ENCODE measurements at places on chromosomes 12 and 14. TPM values are rescaled to one million over a fixed set of nuclear protein-coding genes. Genes with fewer than 3 reads are reported as not detected.

COX8C gene
- not detected for total RNA-seq

NOVA1 gene
- not detected for total RNA-seq

GRCh38 chr12:10722502-10722904 lies 620 bp downstream of the YBX3 start:
- DNase-seq: peak; percentile 68

DNA sequence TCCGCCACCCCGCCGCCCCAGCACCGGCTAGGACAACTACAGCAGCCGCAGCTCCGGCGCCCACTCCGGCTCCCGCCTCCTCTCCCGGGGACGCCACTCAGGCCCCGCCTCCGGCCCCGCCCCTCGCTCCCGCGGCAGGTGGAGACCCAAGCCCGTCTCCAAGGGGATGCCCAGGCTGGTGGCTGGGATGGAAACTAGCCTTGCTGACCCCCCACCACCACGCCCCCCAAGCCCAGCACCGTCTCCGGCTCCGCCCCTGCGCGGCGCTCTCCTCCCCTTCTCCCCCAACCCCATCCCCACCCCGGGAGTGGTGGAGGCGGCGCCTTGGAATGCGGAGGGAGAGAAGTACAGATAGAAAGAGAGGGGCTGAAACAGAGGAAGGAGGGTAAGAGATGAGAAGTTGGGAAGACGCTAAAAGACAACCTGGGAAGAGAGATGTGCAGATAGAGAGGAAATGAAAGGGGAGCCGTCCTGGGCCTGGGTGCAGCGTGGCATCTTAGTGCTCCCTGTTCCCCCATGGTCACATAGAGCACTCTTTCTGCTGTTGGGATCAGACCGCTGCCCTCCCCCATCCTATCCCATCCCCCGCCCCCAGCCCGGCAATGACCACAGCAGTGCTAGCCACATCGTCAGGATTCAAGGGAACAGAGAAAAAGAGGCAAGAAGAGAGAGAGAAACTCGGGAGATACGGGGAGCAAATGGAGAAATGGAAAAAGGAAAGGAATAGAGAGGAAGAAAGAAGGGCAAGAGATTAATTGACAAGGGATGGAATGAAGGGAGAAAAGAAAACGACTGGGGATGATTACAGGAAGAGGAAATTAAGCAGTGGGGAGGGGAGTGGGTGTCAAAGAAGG lies at the start of gene ITGA7:
ITGA7 (minus strand) TSS at position 64 of the 854 bp plus-strand sequence. CDS start 222 bp downstream, outside the sequence.
- peak; percentile 68 for DNase-seq

DNA sequence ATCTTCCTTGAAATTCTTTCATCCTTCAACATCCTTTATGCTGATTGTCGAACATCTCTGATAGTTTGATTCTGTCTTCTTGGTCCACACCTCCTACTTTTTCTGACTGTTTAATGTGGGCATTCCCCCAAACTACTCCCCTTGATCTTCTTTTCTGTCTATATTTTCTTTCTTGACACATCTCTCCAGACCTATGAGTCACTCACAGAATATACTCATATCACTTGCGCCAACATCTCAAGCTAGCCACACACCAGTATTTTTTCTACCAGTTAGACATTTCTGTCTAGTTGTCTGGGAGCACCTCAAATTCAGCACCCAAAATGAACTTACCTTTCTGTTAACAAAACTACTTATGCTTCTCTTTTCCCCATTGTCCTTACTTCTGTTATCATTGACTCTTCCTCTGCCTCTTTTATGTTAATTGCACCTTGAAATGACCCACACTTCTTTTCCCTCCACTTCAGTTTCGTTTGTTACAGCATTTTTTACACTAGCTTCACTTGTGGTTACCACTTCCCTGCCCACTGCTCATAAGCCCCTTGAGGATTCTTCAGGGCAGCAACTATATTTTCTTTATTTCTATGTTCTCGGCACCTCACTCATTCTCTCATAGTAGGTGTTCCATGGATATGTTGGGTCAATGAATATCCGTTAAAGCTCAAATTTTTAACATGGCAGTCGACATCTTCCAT lies 33.5 kb downstream of the TSHR start:
- DNase-seq: no peak

DNA sequence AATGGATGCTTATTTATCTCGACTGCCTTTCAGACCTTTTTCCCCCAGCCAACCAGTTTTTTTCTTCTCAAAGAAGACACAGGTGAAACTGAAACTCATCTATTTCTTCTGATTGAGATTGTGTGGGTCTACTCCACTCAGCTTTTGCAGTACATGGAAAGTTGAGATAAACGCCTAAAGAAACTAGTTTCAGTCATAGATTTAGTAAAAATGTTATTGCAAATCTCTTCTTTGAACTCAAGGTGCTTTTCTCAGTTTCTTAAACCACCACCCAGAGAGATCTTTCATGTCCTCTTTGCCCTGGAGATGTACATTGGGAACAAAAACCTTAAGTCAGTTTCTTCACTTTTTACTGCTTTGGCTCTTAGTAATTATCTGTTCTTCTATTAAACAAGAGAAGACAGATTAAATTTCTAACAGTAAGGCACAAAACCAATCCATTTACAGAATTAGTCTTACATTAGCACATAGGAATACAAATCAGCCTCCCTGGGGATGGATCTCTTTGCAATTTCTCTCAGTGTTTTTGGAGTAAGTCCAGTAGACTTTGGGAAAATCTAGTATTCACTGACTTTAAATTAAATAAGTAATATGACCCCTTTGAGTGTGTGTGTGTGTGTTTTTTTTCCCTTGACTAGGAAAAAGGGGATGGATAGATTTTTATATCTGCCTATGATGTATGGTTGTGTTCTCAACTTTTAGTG lies 11.6 kb downstream of the FBXW8 start:
- no peak for DNase-seq

DNA sequence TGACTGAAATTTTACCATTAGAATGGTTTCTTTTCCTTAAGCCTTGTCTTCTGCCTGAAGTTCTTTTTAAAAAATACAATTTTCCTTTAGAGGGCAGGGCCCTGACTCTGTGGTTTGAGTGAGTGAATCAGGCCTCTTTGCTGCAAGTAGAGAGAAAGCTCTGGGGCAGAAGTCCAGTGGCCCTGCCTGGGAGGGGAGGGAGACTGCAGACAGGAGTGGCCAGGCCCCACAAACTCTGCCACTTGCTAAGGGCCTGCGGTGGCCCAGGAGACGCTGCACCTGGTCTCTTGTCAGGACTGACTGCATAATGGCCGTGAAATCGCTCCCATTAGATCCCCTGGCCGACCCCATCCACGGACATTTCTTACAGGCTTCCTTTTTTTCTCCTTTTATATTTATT lies 25.5 kb downstream of the TSPAN11 start:
- no peak for DNase-seq

DNA sequence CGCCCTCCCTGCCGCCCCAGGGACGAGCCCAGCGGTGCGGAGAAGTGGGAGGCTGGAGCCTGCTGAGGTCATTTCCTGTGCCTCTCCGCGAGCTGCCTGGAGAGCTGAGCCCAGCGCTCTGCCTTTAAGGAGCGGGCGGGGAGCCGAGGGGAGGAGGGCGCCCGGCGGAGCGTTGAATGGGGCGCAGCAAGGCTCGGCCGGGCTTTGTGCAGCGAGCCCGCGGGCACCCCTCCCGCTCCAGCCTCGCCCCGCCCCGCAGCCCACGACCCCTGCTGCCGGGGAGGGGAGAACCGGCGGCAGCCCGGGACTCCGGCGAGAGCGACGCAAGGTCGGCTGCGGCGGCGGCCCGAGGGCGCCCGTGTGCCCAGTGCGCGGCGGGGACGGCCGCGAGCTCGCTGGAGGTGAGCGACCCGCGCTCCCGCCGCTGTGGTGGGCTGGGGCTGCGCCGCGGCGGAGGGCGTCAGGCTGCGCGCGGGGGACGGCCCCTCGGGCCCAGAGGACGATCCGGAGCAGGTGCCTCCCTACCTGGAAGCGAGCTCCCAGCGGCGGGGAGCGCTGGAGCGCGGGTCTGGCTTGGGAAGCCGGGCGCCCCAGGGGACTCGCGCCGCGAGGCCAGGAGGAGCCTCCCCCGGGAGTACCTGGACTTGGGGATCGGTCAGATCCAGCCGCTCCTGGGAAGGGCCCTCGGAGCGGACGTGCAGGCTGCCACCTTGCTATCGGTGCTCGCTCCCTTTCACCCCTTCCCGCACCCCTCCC lies at the start of gene PLEKHH1:
PLEKHH1 (plus strand) TSS at position 293 of the 756 bp plus-strand sequence. CDS start 8,578 bp downstream, outside the sequence.
- DNase-seq: peak; percentile 78

DNA sequence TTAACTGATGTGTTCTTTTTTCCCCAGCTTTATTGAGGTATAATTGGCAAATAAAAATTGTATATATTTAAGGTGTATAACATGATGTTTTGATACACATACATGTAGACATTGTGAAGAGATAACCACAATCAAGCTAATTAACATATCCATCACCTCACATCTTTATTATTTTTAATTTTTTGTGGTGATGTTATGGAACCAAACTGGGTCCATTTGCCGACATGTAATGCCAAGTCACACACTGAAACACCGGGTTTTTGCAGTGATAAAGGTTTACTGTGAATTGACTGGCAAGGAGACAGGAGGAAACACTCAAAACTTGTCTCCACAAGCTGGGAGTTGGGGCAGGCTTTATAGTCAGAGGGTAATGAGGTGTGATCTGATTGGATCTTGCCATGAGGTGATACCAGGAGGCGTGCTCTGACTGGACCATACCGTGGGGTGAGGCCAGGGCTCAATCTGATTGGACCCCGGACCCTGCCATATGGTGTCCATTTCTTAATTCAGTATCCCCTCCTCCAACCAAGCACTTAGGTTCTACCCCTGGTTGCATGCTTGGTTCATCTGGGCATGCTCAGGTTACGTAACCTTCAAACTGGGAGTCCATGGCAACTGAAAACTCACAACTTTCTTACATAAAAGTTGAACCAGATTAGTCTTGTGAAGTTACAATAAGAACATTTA lies 11.8 kb upstream of the WSCD2 start:
- no peak for DNase-seq

DNA sequence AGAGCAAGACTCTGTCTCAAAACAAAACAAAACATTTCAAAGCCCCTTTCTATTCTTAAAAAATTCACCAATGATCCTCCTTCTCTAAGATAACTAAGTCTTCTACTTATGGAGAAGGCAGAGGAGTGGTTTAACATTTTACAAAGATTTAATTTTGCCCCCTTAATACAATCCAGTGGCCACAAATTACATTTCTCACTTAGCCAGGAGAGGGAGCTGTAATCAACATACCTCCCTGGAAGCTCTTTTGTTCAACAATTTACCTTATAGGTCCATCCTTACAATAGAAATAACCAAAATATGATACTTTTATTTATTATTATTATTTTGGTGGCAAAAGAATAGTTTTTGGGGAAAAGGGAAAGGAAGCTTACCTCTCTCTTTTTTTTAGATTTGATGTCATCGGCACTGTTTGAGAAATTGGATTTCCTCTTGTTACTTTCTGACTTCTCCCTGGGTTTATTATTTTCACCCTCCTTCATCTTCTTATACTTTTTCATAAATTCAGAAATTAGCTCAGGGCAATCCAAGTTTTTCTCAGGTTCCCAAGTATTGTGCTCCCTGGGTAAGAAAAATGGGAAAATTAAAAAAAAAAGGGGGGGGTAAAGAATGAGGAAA lies 28.1 kb downstream of the CBX5 start:
- DNase-seq: no peak

TEX22 gene
- 0.22 TPM for total RNA-seq

DNA sequence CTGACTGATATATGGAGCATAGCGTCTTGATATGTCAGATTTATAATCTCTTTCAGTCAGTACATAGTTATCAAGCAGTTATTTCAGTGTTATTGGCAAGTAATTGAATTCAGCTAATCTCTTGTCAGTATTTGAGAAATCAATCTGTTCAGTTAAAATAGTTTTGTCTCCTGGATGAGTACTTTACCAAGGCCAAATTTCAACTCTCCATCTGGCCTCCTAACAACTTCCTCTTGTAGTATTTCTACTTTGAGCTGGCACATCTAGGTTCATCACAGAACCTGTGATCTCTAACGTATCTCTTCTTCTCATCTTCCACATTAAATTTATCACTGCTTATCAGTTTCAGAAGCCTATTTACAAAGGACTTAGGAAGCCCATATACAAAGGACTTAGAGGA lies 690.5 kb downstream of the C12orf50 start:
- DNase-seq: no peak
